ENCODE measurements at places on chromosomes 3 and 15.

DNA sequence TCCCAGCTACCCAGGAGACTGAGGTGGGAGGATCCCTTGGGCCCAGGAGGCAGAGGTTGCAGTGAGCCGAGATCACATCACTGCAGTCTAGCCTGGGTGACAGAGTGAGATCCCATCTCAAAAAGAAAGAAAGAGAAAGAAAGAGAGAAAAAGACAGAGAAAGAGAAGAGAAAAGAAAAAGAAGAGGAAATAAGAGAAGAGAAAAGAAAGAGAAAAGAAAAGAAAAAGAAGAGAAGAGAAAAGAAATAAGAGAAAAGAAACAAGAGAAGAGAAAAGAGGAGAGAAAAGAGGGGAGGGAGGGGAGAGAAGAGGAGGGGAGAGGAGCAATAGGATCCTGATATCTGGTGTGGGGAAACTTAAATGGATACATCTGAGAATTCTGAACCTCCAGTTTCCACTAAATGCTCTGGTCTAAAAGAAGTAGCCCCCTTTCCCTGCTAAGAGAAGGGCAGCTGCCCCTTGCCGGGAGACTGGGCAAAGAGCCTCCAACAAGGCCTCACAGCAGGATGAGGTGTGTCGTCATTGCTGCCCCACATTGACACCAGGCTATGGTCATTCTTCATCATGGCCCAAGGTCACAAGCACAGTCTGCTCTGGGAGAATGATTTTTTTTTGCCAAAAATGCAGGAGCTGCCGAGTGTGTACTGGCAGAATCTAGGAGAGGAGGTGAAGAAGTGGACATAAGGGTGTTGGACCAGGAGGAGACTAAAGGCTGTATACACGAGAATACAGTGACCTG, 21.1 kb upstream of the COMMD4 start:
- no peak for DNase-seq

- no peak for DNase-seq
Measured at GRCh38 chr15:68658641-68659358, 80.0 kb downstream of the CORO2B start.

DNA sequence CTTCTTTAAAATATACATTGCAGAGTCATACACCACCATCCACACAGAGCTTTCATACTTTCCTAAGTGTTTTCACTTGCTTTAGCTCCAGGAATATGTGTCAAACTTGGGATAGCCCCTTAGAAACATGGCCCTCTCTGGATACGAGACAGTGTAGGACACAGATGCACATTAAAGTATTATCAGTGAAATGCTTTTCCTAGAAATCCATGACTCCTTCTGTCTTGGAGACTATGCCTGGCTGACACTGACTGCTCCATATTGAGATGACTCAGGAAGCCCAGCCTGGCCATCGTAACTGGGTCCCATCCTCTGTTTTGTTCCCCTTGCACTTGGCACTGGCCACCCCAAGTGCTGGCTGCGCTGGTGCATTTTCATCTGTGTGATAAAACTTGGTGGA, 204.8 kb downstream of the PDZRN3 start:
- no peak for DNase-seq

DNA sequence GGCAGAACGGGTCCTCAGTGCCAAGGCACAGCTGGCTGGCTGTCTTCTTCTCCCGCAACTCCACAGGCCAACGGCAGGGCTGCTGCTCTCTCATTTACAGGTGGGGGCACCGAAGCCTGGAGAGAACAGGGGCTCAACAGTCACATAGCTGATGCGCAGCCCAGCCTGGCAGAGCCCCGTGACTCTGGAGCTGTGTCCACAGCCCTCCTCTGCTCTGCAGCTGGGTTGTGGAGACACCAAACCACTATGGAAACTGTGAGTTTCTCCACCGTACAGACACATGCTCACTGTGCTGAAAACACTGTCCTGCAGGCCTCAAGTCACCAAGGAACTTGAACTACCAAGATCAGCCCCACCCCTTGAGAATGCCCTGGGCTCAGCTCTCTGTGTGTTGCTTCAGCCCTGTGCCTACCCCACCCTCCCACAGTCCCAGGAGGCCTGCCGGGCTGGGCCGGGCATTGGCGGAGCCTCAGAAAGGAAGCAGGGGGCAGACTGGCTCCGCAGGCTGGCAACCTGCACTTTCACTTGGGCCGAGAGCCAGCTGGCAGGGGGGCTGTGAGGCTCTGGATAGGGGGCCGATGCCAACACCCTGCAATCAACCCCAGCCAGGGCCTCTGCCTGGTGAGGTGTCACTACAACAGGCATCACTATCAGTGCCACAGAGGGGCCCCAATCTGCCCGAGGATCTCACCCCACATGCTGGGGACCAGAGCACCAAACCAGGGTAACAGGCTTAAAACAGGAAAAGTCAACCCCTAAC, 113.7 kb upstream of the RPL32 start:
- DNase-seq: no peak

GRCh38 chr3:168251371-168251770, 155.6 kb upstream of the GOLIM4 start:
- DNase-seq: no peak

GRCh38 chr15:40420071-40420713, 14.6 kb downstream of the IVD start:
- no peak for DNase-seq

- no peak for DNase-seq
Measured at GRCh38 chr3:131283862-131284261, 97.7 kb upstream of the NUDT16 start.

DNA sequence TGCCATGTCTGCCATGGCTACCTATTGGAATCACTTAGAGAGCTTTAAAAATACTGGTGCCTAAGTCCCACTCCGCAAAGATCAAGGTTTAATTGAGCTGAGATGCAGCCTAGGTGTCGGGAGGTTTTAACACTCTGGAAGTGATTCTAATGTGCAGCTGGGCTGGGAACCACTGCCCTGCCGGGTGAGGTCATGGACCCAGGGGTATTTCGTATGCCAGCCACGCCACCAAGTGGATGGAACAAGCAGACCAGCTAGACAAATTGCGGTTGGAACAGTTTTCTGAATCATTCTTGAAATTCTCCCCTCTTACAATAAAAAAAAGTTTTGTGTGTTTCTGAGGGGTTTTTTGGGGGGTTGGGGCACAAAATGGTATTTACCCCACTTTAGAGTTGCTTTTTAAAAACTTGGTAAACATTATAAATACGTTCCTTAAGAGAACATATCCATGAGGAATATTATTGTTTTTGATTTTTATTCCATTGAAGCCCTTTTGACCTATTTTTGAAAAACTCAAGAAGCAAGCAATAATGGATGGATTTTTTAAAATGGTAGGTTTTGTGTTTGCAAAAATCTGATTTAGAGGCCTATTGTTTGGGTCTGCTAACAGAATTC, 66.2 kb upstream of the CSTA start:
- DNase-seq: peak; percentile 53
